WTC11 (cell line): ENCODE measurements at places on chromosomes 7 and 10. TPM values are rescaled to one million over a fixed set of nuclear protein-coding genes. Genes with fewer than 3 reads are reported as not detected.

DNA sequence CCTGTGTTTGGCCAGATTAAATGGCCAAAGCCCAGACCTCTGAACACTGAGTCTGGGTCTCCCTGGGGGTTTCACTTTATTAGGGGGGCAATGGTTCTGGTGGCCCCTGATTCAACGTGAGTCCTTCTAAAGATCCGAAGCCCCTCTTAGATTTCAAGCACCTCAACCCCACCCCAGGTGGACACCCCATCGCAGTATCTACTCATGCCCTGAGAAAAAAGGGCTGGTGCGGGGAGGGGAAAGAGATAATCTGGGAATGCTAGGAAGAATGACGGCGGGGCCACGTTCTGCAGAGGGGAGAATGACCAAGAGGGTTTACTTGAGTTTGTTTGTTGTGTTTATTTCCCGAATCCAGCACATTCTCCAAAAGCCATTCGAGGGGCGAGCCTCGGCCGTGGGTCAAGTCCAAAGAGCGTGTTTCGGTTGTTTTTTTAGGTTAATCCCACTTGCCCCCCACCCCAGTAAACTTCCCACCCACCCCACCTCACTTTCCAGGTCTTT, 832 bp downstream of the PDLIM1 start:
- DNase-seq, result no peak

DNA sequence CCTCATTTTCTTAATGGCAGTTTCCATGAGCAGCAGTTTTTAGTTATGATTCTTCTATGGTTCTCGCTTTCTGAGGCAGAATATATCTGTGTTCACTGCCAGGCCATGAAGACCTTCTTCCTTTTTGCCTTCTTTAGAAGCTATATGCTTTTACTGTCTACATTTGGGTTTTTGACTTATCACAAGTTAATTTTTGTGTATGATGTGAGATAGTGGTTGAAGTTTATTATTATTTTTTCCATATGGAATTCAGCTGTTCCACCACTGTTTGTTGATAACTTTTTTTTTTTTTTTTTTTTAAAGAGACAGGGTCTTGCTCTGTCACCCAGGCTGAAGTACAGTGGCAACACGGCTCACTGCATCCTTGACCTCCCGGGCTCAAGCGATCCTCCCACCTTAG, 44.5 kb downstream of the INPP5A start:
- no peak for DNase-seq

- no peak for DNase-seq
Measured at GRCh38 chr7:111987886-111988285, 218.3 kb downstream of the DOCK4 start.

FANK1 gene
- total RNA-seq, result 1.8 to 3.4 TPM (median 2.8 TPM) in 3 replicates

COL13A1 gene
- total RNA-seq, result 3.5 to 7.1 TPM (median 4.2 TPM) in 3 replicates

CALHM1 gene
- 0.30 to 0.55 TPM (median 0.39 TPM) in 3 replicates for total RNA-seq

CAMK2G gene
- 34.9 to 39.9 TPM (median 34.9 TPM) in 3 replicates for total RNA-seq

ELFN1 gene
- 4.1 to 4.6 TPM (median 4.4 TPM) in 3 replicates for total RNA-seq
